ENCODE measurements at places on chromosomes 2 and 18.

DNA sequence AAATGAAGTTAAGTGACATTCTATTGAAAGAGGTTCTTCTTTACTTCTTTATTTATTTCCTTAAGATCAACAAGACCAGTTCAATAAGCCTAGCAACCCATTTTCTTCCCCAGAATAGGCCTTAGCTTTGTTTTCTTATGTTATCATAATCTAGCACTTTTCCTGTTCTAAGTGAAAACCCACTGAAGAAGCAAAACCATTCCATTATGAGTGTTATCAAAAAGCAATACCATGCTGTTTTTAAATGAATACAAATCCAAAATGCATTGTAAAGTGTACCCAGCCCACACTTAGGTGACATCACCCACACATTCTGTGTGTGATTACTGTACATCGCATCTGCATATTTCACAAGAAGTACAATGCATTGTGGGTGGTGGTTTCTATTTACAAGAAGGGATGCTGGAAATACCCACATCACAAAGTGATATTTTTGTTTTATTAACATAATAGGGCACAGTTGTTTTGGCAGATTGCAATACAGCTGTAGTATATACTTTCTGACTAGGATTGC lies 679.5 kb downstream of the KCNJ3 start:
- no peak for DNase-seq

DNA sequence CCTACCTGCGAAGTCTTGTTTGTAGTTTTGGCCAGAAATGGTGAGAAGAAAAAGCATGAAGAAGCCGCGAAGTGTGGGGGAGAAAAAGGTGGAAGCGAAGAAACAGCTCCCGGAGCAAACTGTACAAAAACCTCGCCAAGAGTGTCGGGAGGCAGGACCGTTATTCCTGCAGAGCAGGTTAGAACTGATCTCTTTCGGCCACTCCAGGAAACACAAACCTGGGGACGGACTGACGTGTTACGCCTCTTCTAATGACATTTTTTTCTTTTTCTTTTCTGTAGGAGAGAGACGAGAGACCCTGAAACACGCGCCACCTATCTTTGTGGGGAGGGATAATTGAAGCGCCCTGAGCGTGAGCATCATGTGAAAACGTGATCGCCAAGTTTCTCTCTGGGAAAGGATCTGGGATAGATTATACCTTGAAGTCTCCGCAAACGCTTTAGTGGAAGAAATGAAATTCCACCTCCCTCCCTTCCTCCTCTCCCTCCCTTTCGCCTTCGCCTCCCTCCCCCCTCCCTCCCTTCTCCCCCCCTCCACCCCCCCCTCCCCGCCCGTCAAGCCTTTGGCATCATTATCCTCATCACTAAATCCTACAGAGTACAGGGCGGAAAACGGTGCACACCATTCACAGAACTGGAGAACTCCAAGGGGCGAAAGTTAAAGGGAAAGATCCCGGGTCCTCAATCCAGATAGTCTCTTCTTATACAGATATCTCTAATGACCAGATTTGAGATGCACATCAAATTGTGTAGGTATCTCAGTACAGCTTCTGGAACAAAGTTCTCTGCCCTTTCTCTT lies at the start of gene ZEB2:
Gene ZEB2 (minus strand): TSS at position 186 of the 798 bp plus-strand sequence. CDS start 2,769 bp downstream, outside the sequence.
- DNase-seq = peak; percentile 93

DNA sequence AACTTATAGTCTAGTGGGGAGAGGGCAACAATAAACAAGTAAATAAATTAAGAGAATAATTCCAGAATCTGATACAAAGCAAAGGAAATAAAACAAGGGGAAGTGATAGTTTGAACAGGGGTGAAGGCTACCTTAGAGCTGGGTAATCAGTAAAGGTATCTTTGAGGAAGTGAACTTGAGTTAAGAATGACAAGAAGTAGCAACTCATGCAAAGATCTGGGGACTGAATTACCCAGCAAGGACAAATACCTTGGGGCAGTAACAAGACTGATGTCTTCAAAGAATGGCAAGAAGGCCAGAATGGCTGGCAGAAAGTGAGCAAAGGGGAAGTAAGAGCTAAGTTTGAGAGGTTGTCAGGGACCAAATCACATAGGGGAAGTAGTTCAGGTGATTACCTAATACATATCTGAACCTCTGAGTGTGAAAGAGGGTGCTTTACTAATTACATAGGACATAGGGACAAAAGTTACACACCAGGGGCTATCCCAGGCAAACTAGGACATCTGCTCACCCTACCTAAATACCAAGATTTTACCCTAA lies 244.6 kb upstream of the HNRNPA3 start:
- DNase-seq = peak; percentile 13

- DNase-seq = no peak
Observed at GRCh38 chr2:60976875-60977561, 40.5 kb upstream of the PEX13 start.

GRCh38 chr18:76524900-76525698 lies 30.1 kb upstream of the ZNF516 start:
- DNase-seq = no peak

- DNase-seq = no peak
Observed at GRCh38 chr18:51933903-51934302, 406.1 kb upstream of the DCC start.

- peak; percentile 72 for DNase-seq
Observed at GRCh38 chr2:54665436-54665856, 58.0 kb upstream of the EML6 start.

DNA sequence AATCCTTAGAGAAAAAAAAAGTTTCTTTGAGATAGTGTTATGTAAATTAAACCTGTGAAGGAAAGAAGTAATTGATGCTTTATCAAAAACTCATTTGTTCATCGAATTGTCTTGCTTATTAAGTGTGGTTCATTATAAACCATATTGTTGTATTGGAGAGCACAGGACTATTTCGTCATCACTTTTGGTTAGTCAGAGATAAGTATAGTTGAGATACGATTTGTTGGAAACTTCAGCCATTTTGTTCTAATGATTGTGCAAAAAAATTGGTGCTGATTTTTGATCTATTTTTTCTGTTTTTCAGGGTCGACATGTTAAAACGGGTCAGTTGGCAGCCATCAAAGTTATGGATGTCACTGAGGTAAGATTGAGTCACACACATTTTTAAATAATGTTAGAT lies 92.9 kb downstream of the MAP4K4 start:
- DNase-seq = no peak

DNA sequence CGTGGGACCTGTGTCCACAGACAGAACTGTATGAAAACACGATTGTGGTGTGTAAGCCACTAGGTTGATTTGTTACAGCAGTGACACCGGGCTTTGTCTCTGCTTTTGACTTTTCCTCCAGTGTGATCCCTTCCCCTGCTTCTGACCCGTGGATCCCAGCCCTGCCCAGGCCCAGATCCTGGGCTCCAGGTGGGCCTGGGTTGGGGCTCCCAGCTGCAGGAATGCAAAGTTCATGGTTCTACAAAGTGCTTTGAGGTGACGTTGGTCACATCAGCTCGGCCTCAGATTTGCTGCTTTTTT lies 26.8 kb downstream of the HPCAL1 start:
- no peak for DNase-seq

DNA sequence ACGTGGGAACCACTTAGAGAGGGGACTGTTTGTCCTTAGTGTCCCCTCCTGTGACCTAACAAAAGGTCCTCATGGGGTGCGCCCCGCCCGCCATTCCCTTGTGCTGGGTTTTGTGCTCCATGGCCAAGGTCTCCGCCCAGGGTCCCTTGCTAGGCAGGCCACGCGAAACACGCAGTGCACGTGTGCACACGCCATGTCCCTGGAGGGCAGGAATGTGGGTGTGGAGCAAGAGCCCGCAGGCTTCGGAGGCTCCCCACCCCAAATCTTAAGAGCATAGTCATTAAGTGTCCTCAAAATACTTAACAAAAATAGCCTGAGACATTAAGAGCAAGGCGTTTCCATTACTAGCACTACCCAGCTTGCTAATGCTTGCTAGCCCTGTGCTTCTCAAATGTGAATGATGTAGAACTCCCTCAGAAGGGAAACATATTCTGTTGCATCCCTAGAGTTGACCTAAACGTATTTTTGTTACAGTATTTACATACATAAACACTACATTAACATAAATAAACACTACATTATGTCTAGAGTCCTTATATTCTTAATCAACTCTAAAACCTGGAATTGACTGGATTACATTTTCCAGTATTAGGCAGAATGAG lies 117.6 kb upstream of the APCDD1 start:
- no peak for DNase-seq

DNA sequence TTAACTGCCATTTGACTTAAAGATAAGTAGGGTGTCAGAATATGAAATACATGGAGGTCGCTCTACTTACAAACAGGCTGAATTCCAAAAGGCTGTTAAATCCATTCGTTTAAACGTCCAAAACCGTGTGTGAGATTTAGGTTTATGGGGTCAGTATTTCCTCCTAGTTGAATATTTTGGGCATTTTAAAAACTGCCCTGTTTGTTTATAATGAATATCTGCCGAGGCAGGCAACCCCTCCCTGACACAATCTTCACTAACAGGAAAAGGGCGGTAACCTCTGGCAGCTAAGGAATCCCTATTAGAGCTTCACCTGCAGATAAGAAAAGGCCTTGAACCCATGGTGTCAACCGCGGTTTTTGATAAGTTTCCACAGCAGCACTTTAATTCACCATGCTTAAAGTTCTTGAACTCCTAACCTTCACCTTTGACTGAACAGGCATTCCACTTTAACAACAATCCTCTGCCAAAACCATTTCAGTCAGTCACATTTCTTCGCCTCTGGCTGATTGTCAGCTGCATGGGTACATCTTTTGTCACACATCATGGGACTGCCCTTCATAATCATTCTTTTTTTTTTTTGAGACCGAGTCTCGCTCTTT lies 17.8 kb downstream of the TRAK2 start:
- DNase-seq = no peak

DNA sequence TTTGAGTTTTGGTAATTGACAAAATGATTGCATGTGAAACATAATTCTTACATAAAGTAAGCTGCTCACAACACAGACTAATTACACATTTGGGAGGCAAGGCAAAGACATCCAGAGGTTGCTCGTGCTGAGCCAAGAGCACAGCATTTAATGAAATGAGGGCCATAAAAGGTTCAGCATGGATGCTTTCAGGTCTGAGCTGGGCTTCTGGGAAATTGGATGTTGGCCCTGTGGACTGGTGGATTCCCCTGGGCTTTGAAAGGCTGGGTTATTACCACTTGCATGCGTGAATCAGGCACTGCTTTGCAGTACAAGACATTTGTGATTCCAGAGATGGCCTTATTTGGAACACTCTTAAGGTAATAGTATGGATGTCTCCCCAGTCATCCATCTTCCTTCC lies 533.5 kb upstream of the NRP2 start:
- no peak for DNase-seq

GRCh38 chr2:217438136-217438535 lies 564.7 kb downstream of the TNS1 start:
- DNase-seq = peak; percentile 24

DNA sequence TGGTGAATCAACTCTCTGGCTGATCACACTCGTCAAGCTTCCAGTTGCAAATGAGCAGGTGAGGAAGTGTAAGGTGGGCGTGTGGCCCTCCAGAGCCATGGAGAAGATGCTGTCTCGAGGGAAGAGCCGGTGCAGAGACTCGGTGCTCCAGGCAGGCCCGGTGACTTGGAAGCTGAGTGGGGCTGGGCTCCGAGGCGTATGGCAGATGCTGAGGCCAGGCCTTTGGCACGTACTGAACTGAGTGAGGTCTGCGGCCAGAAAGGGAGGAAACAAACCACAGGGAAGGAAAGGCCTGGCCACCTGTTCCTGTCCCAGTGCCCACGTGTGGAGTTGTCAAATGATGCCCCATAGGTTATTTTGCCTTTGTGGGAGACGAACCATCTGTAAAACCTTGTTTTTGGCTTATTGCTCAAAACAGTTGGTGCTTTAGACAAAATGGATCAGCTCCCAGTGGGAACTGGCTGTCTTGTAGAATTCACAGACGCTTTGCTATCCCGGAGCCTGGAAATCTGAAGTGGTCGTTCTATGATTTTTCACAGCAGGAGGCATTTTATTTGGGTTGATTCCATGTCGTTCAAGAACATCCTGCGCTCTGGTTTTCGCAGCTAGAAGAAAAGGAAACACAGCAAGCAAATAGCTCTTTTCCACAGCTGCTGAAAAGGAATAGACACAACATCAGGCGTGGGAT lies 117.5 kb upstream of the TMEM18 start:
- no peak for DNase-seq

GRCh38 chr2:231985823-231986261 lies 24.3 kb downstream of the DIS3L2 start:
- DNase-seq = peak; percentile 23

GRCh38 chr2:53252115-53252514 lies 515.5 kb upstream of the CHAC2 start:
- no peak for DNase-seq

DNA sequence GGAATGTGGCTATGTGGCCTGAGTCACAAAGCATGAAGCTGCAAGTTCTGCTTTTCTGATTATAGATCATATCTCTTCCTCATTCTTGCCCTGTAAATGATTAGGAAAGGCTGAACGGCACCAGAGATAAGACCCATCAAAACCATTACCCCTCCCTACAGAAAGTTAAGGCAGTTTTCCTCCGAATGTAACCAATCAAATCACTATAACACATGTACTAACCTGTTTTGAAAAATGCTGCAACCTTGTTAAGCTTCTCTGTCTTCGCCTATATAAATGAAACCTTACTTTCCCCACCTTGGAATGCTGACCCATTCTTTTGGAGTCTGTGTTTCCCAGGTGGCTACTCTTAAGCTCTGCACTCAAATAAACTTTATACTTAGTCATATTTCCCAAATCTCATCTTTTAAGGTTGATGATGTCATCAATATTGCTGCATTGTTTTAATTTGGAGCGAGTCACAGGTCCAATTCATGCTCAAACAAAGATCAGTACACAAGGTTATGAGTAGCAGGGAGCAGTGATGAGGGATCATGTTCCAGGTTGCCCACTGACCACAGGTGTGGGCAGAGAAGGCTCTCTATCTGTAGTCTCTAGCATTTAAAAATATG lies 662.3 kb downstream of the IRS1 start:
- peak; percentile 97 for DNase-seq

DNA sequence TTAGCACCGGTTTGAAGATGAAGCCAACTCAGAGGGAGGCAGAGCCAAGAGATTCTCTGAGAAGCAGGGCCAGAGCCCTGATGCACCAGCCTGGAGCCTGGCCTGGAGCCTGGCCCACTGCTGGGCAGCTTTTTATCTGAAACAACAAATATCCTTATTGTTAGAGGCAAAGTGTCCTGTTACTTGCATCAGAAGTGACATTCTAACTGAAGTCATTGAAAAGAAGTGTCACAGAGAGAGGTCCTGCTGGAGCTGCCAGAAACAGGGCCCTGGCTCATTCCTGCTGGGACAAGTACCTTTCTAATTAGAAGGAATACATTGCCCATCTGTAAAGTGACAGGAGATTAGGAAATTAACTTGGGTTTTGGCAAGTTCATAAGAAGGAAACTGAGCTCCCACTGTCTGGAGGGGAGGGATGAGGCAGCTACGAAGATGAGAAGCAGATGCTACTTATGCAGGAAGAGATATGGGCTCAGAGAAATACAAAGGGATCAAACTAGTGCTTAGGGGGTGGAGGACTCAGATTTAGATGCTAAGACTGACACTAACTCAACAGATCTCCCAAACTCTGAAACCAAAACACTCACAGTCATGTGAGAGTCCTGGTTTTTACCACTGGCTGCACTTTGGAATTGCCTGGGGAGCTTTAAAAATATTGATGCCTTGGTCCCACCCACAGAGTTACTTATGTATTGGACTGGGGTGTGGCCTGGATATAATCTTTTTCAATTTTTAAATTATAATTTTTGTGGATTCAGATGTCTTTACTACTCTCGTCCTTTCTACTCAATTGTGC lies 11.0 kb upstream of the HK2 start:
- no peak for DNase-seq

All from NB4 (cell line).